ENCODE measurements at places on chromosomes 11 and 22.

DNA sequence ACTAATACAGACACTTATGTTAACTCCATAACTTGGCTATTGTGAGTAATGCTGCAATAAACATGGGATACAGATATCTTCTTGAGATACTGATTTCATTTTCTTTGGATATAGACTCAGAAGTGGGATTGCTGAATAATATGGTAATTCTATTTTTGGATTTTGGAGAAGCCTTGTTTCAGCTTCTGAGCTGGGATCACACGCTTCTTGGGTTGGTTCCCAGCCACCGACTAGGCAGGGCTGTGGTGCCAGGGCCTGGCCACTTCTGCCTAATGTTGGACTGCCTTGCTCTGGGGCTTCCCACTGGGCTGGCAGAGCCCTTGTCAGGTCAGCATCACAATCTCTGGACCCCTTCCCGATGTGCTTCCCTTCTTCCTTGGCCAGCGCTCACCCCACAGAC is 14.0 kb upstream of the MCHR1 start:
- no peak for DNase-seq

DNA sequence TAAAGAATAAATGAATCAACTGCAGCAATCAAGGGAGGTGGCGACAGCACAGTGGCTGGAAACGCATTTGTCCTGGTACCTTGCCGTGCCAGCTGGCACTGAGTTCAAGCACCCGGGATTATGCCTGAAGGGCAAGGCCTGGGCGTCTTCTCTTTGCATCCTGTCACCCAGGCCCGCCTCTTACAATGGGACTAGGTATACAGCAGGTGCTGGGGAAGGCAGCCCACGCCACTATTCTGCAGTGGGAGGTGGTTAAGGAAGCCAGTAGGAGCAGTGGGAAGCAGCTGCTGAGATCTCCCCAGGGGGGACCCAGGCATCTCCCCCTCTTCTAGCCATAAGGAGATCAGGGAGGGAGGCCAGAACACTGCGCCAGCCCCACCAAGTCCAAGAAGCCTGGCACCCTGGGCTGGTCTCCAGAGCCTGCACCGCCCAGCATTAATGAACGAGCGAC is 15.3 kb upstream of the BAIAP2L2 start:
- DNase-seq = no peak

GRCh38 chr11:104668797-104669463 is 229.3 kb downstream of the CASP12 start:
- DNase-seq = no peak

DNA sequence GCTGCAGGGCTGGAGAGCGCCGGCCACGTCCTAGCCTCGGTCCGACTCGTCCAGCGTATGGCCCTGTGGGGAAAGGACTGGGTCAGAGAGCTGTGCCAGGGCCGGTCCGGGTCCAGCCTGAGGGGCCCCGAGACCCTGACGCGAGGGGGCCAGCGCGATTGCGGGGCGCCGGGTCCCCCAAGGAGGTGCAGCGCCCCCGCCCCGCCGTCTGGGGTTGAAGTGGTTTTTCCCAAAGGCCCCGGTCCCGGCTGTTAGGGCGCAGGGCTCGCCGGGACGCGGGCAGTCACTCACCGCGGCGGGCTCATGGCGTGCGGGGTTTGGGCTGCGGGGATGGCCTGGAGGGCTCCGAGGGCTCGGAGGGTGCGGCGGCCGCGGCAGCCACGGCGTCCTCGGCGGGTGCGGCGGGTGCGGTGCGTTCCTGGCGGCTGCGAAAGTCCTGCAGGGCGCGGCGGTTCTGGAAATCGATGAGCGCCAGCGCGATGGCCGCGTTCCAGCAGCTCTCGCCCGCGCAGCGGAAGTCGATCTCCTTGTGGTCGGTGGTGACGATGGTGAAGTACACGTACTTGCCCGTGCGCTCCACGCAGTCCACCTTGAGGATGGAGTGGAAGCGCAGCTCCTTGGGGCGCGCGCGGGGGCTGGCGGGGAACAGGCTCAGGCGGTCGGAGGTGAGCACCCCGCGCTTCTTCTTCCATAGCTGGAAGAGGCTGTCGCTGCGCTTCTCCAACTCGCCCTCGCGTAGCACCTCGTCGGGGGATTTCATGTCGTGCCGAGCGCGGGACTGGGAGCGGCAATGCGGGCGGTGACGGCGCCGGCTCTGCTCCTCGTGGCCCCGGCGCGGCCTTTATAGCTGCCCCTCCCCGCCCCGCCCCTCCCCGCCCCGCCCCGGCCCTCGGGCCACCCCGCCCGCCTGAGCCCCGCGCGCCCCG is at the start of gene PHLDA2:
Gene PHLDA2, minus strand, starts transcription at position 816 of the 926 bp plus-strand sequence. Its CDS starts 56 bp downstream, at position 760.
- DNase-seq = peak; percentile 59

- DNase-seq = no peak
Measured at GRCh38 chr11:4482445-4482844, at the start of gene OR52K1. Gene OR52K1, plus strand, starts transcription at chr11:4482646. Its CDS starts 6,255 bp downstream, at chr11:4488901.

GRCh38 chr11:32317643-32318042 is 117.7 kb downstream of the WT1 start:
- DNase-seq = no peak

DNA sequence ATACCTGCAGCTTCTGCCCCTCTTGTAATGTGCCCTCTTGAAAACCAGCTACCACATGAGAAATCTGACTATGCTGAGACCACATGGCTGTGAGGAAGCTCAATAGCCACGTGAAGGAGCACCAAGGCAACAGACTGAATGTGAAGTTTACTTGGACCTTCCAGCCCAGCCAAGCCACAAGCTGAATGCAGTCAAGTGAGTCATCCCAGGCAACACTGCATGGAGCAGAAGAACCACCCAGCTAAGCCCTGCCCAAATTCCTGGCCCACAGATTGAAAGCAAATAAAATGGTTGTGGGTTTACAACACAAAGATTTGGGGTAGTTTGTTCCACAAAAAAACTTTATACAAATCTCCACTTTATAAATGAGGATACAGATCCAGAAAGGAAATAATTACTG is 114.5 kb downstream of the TIMP3 start:
- no peak for DNase-seq

- DNase-seq = peak; percentile 46
Measured at GRCh38 chr11:64268893-64269539, 15.4 kb downstream of the BAD start.

- DNase-seq = no peak
Measured at GRCh38 chr11:35721651-35722282, 59.2 kb downstream of the TRIM44 start.

DNA sequence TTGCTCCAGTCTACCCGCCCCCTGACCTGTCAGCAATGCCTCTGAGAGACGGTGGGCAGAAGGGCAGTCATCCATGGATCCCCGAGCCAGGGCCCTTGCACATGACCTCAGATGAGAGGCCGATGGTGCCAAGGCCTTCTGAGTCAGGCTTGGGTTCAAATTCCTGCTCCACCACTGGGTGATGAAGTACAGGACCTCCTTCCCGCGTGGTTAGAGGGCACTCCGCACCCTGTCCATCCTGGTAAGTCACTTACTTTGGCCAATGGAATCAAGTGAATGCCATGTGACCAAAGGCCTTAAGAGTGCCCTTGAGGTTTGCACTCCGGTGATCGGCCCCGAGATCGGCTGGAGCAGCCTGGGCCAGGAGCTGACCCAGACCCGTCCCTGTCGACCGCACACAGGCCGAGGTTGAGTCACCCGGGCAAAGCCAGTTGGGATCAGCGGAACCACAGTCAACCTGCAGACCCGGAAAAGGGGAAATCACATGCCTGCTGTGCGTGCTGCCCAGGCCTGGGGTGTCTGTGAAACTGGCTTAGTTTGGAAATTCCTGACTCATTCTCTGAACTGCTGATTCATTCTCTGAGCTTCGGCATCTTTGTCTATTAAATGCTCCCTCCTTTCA is 48.9 kb downstream of the RTL6 start:
- DNase-seq = no peak
